ENCODE measurements at places on chromosomes 4 and X.

- no peak for DNase-seq
These were observed 90.9 kb downstream of the EFNB1 start for GRCh38 chrX:68919707-68920106.

- no peak for DNase-seq
These were observed 2.6 kb downstream of the DTHD1 start for GRCh38 chr4:36283912-36284465.

- no peak for DNase-seq
These were observed 32.8 kb downstream of the ABCE1 start for GRCh38 chr4:145130788-145131399.

DNA sequence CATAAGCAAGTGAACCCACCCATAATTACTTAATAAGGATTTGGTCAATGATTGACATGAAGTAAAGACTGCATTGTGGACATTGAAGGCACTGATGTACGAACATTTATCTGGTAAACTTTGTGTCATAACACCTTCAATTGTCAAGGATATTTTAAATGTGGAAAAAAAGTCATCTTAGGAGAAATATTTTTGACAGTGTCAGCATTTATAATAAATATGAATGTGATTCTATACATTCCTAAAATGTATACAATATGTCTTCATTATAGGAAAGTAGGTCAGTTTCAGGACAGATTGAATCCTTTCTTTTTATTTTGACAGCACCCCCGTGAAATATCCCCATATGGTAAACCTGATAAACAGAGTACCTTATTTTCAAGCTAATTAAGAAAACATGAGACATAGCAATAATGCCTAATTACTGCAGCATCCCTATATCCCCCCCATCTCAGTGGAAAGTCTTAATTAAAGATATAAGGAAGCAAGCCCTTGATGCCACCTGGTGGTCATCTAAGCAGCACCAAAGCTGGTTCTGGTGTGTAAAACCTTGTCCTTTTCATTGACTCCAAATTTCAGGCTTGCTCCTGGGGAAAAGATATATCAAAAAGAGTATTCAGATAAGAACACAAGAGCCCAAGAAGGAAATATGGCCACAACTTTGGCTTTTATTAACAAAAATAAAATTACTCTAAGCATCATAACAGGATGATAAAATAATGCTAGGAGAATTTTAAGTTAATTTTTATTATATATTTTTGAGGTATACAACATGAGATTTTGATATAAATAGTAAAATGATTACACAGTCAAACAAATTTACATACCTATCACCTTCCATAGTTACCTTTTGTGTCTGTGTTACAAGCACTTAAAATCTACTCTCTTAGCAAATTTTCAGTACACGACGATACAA, 379.7 kb downstream of the TLL1 start:
- DNase-seq: no peak

GRCh38 chr4:101954975-101955678, 164.6 kb downstream of the BANK1 start:
- DNase-seq: no peak

All from LNCaP clone FGC (cell line).